Activated CD4-positive, alpha-beta T cell treated with anti-CD3 and anti-CD28 coated beads, Interleukin-2, amount 50 U/mL, for 4 hours (primary cell): ENCODE measurements at places on chromosomes 13 and 19.
A peak's percentile ranks its signal among the peaks of the same experiment; 100 is the strongest.

DNA sequence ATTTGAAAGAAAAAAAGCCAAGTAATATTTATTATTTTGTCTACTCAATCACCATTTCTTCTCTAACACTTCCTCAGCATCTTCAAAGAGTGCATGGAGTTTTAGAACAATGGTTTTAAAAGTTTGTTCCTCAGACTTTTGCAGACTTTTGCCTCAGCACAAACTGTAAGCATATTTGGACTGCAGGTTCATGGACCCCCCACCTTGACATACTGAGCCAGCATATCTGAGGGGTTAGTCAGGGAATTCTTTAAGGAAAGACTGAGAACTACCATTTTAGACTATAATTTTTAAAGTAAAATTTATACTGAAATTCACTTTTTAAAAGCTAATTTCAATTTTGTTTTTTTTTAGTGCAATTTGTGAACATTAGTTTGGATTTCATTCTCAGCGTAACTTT lies 1676.8 kb upstream of the PCDH20 start:
- no peak for DNase-seq

- no peak for DNase-seq
Measured at GRCh38 chr19:47796785-47797184, 7.6 kb downstream of the TPRX1 start.

DNA sequence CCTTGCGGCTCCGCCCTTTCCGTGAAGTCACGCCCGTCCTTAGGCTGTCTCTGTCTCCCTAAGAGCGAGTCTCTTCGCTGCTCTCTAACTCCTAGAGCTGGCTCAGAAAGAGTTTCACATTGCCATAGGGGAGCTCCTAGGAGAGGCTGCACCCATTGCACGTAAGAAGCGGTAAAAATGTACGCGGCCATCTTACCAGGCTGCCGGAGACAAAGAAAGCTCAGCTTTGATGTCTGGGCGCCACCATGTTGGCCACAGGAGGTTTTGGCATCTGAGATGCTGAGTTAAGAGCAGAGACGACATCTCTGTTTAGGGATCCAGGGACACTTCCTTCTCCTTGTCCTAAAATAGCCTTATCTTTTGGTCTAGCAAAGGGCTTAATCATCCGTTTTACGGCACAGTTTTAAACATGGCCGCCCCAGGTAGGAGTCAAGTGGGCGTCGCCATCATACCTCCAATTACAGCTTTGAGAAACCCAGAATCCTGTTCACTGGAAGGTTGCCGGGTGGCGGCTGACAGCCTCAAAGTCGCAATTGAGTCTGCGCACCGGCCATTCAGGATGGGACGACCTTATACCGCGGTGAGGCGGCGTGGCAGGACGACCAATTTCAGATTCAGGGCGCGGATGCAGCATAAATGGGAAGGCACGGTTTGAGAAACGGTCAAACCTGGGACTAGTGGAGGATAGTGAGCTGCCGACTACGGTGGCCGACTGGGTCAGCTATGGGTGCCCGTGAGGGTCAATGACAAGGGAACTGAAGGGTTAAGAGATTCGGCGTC lies at the start of gene ZNF793:
Gene ZNF793, plus strand, starts transcription at position 553 of the 780 bp plus-strand sequence. CDS start 16,501 bp downstream, outside the sequence.
- DNase-seq = peak; percentile 74

DNA sequence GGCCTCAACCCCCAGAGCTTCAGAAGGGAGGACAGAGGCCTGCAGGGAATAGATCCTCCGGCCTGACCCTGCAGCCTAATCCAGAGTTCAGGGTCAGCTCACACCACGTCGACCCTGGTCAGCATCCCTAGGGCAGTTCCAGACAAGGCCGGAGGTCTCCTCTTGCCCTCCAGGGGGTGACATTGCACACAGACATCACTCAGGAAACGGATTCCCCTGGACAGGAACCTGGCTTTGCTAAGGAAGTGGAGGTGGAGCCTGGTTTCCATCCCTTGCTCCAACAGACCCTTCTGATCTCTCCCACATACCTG lies 969 bp upstream of the CEACAM5 start:
- no peak for DNase-seq

DNA sequence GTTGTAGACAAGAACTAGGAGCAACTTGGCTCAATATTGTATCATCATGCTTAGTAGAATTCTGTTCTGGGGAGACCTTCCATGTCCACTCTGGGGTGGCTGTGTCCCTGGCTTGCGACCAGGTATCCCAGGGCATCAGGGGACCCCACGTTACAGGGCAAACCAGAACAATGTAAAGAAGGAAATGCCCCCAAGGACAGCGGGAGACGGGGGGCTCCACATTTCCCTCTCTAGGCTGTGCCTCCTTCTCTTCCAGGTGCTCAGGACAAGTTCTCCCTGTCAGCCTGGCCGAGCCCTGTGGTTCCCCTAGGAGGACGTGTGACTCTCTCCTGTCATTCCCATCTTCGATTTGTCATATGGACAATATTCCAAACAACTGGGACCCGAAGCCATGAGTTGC lies 30.8 kb downstream of the LAIR2 start:
- DNase-seq = no peak

DNA sequence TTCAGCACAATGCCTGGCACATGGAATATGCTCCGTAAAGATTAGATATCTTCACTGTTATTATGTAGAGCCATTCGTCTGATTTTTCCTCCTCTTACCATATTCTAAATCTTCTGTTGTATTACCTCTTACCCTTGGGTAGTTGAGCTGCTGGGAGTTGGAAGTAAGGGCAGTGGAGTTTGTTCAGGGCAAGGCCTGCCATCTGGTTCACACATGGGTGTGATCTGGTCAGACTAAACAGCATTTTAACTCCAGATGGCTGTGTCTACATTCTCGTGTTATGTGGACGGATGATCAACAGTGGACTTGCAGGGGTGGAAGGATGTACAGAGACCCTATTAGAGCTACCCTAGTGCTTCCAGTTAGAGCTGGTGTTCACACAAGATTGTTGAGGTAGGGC lies 164.9 kb downstream of the ZIC5 start:
- DNase-seq = no peak

GRCh38 chr13:61696676-61697075 lies 281.0 kb upstream of the PCDH20 start:
- no peak for DNase-seq

GRCh38 chr19:1609680-1610474 lies 4.6 kb upstream of the UQCR11 start:
- DNase-seq = no peak

GRCh38 chr13:108033800-108034707 lies 181.3 kb downstream of the LIG4 start:
- no peak for DNase-seq

- DNase-seq = no peak
Measured at GRCh38 chr19:56217039-56217949, 15.2 kb downstream of the ZSCAN5C start.

- no peak for DNase-seq
Measured at GRCh38 chr13:90710164-90710759, 637.2 kb upstream of the MIR17HG start.

DNA sequence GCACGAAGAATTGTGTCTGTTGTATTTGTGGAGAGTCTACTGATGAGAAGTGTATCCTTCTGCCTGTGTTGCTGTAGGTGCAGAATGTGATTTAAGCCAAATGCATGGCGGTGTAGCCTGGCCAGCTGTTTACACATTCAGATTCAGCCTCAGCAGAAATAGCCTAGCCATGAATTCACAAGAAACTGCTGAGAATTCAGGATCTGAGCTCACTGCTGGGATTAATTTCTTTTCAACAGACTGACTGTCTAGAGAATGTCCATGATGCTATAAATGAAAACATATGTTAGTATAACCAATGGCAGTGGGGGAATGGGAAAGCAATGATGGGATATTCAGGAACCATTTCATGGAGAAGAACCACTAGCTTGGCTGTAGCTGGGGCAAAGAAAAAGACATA lies 77.4 kb upstream of the RNF113B start:
- no peak for DNase-seq

- DNase-seq = no peak
Measured at GRCh38 chr19:55781112-55781511, 12.2 kb downstream of the RFPL4AL1 start.

DNA sequence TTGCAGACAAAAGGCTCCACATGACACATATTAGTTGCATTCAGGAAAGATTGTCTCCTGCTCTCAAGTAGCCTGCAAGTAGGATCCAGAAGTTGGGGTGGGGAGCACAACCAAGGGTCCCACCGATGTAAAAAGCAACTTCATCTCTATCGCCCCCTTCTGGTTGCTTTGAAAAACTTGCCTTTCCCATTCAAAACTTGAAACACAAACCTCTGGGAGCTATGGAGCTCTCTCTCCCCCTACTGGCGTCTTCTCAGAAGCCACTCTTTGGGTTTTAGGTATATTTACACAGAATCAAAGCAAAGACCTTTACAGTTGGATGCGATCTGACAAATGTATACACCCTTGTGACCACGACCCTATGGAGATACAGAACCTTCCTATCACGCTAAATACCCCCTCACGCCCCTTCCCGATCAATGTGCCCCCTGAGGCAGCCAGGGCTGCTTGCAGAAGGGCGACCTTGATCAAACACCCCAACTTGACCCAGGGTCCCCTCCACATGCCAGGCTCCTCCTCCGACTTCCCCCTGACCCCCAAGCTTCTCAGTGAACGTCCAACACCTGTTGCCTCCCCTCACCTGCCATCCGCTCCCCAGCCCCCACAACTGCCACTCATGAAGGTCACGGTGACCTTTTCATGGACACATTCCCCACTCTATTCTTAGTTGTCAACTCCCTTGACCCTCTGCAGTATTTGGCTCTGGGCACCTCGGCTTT lies 10.1 kb downstream of the NOSIP start:
- peak; percentile 65 for DNase-seq

DNA sequence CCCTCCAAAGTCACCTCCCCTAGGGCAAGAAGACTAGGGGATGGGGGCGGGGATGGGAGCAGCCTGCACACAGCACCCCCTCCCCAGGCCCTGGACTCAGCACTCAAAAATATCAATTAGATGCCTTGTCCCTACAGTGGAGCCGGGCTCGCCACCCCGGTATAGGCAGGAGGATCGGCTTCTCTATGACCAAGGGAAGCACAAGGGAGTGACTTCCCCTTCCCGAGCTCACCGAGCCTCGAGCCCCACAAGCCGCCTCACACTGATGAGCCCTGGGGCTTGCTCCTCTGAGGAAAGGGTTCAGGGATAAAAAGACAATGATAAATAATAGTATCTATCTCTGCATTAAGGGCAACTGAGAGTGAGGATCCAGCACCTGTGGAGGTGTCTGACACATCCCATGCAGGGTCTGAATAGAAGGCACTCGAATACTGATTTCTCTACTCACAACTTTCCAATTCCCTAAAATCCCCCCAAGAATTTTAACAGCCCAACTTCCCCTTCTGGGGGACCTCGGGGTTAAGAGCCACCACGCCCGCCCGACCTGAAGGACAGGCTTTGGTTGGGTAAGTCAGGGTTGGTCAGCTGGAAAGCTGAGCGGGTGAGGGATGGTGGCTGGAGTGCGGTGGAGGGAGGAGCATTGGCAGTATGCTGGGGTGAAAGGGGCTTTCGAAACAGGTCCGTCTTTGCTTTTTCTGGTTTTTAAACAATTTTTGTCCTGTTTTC lies 51.3 kb downstream of the STK24 start:
- DNase-seq = no peak

GRCh38 chr19:48830088-48830487 lies 6.2 kb downstream of the HSD17B14 start:
- DNase-seq = no peak

- DNase-seq = no peak
Measured at GRCh38 chr19:13463296-13463695, 43.0 kb downstream of the CACNA1A start.

DNA sequence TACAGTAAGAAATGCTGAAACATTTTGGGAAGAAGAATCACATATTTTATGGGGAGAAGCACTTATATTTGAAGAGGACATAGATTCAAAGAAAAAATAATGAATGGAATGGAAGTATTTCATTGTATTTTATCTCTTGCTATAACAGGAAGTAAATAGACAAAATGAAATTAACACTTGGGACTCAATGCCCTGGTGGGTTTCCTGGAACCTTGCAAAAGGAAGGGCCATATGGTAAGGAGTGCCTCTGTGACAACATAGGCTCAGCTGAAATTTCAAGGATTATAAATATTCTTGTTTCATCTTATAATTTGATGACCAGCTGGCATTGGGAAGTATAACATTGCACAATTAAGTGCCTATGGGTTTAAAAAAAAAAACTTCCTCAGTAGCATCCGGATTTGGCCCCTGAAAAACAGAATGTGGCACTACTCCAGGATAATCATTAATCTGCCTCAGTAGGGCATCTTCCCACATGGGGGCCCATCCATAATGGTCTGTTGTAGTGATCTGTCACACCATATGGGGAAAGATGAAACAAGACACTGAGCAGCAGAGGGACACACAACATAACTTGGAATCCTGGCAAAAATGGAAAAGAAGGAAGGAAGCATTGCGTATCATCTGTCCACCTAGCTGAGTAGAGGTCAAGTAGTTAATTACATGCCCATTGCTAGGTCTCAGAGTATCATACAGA lies 321.6 kb downstream of the NDFIP2 start:
- DNase-seq = no peak

DNA sequence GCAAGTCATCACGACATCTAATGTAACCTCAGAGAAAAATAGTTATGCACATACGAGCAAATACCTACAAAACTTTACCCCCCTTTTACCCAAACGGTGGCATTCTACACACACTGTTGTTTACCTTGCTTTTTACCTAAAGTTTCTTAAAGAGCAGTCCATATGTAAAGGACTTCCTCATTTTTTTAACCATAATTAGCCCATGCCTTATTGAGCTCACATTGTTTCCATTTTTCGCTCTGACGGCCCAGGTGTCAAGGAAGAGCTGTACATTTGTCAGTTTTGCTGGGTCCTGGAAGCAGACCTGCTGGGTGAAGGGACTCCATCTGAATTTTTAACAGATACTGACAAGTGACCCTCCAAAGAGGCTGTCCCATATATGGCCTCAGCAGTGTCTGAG lies 89.4 kb downstream of the STK24 start:
- no peak for DNase-seq

- no peak for DNase-seq
Measured at GRCh38 chr13:26562512-26562890, 5.0 kb downstream of the WASF3 start.

DNA sequence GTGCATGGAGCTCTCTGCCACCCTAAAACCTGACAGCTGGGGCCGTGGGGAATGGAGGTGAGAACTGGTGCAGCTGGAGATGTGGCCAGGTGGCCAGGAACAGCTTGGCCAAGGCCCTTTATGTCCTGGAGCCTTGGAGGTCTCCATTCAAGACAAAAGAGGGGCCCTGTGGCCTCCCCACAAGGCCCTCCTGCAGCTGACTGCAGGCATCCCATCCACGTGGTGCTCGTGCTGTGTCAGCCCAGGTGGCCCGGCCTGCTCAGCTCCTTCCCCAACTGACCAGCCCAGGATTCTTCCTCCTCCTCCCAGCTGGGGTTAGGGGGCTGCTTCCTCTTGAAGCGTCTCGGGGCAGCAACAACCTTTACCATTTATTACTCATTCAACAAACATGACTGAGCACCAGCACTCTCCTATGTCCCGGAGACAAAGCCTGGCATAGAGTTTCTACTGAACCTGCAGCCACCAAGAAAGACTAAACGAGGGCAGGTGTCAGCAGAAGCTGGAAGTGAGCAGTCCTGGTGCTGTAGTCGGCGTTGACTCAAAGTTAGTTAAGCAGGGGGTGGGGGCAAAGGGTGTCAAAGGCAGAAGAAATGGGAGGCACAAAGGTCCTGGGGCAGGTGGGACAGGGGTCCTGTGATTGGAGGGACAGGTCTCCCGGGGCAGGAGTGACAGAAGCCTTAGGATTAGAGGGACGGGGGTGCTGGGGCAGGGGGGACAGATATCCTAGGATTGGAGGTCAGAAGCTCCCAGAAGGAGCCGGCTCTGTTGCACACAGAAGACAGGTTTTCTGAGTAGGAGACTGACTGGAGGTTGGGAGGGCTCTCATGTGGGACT lies 23.3 kb upstream of the C13orf46 start:
- no peak for DNase-seq
